OCI-LY7 (cell line): ENCODE measurements at places on chromosomes 13 and 19.
A peak's percentile ranks its signal among the peaks of the same experiment; 100 is the strongest.

DNA sequence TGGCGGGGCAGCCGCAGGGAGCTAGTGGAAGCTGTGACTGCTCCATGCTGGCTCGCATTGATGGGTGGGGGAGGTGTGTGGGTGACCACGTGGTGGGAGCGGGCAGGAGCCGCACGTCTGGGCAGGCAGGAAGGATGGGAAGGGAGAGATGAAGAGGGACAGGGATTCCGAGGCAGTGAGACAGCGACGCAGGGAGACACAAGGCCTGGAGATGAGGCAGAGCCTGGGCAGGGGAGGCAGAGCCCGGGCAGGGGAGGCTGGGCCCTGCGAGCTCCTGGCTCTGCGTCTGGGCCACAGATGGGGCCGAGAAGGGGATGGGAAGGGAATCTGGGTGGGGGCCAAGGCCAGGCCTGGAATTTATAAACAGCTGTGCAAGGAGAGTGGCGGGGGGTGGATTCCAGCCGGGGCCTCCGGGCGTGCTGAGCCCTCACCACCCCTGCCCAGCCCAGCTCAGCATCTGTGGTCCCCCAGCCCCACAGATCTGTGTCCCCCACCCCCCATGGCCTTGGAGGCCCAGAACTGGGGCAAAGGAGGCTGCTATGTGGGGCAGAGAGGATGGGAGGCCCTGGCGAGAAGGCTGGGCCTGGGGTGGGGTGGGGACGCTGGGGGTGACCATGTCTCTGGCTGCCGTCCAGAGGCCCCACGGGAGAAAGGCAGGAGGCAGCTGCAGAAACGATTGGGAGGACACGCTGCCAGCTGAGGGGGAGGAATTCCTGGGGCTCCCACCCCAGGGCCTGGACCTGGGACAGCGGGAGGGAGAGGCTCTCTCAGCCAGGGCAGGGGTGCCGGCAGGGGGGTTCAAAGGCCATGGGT is 6.0 kb downstream of the EHD2 start:
- DNase-seq = no peak

GRCh38 chr13:84255226-84255797 is 373.0 kb upstream of the SLITRK1 start:
- no peak for DNase-seq

DNA sequence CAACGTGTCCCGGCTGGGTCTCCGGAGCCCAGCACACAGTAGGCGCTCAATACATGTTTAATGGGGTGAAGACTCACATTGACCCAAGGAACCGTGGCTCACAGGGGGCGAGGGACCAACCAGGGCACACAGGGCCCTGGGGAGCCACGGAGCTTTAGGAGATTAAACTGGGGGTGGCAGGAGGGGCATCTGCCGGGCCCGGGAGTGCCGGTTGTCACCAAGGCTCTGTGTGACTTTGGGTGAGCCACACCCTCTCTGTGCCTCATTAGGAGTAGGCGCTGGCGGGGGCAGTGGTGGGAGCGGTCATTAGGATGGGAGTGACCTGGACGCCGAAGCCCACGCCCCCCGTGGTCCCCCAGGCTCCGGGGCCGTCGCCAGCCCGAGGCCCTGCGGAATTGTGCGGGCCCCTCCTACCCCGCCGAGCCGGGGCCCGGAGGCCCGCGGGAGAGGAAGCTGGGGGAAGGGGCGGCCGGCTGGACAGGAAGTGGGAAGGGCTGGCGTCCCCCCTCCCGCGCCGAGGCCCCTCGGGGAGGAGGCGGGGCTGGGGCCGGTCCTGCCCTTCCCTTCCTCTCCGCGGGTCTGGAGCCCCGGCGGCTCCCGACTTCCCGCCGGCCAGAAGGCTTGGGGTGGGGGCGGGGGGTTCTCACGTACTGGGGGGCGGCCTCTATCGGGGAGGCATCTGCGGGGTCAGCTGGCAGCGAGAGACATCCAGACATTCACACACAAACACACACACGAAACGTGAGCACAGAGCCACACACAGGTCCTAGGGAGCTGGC is 1.8 kb upstream of the SSBP4 start:
- DNase-seq = no peak

DNA sequence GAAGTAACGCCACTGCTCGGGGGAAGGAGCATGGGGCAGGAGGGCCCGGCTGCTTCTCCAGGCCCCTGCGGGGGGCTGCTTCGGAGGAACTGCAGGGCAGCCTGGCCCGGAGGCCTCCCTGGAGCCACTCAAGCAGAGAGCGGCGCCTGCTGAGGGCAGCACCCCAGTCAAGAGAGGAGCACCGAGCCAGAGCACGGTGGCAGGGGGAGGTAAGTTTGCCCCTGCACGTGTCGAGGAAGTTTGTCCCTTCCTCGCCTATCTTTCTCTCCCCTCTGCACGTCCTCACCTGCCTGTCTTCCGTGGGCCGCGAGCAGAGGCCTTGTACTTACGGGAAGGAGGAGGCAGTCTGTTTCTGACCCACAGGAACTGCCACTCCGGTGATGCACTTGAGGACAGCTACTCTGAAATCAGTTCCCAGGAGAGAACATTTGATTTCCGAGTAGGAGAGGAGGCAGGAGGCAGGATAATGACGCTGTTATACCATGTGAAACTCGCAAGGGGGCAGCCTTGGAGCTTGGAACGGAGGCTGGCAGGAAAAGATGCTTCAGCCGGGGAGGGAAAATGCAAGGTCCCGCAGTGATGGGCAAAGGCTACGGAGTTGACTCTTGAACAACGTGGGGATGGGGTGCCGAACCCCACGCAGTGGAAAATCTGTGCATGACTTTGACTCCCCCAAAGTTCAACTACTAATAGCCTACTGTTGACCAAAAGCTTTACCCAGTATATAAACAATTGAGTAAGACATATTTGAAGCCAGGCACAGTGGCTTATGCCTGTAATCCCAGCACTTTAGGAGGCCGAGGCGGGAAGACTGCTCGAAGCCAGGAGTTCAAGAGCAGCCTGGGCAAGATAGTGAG is 5.0 kb downstream of the FFAR1 start:
- peak; percentile 78 for DNase-seq

GRCh38 chr19:10535613-10536012 is 8.1 kb upstream of the ATG4D start:
- DNase-seq = no peak

GRCh38 chr13:93794197-93794885 is 567.7 kb downstream of the GPC6 start:
- DNase-seq = no peak
